ENCODE measurements at places on chromosomes 2 and 18.

GRCh38 chr2:137950238-137950637, 14.0 kb upstream of the HNMT start:
- H3K36me3 ChIP-seq: no peaks in the 10 kb centered on the region
- H3K4me1 ChIP-seq: peaks cover 2% of the 10 kb centered on the region
- H3K4me3 ChIP-seq: no peak overlapping the region
- no peaks in the 10 kb centered on the region for H3K27me3 ChIP-seq
- H3K27ac ChIP-seq: no peak overlapping the region

DNA sequence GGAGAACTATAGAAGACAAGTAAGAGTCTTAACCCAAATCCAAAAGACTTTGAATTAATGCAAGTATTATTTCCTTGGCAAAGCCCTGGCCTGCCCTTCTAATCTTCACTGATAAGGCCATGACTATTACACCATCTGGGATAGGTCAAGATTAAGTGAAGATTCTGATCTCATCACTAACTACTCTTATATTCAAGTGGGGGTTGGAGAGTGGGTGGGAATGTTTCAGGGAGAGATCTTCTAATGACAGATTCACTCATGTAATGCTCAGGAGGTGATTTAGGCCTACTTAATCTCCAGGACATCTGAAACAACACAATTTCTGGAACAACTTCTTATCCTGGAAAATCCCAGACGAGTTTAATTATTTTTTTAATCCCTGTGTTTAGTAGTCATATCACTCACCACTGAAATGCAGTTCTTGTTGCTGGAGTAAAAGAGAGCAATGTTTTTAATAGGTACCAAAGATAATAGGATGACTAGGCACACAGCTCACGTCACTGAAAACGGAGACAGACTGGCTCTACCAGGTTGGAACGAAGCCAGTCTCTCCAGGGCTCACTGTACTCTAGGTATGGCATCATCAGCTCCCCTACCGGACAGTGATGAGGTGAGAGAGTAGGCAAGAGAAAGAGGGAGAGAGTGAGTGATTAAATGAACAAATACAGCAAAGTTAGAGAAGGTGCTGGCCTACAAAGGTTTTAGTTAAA, 133.1 kb downstream of the NCKAP5 start:
- no peak overlapping the region for H3K4me3 ChIP-seq
- H3K27ac ChIP-seq: no peak overlapping the region
- DNase-seq: no peak
- H3K36me3 ChIP-seq: no peaks in the 10 kb centered on the region
- H3K4me1 ChIP-seq: no peaks in the 10 kb centered on the region

DNA sequence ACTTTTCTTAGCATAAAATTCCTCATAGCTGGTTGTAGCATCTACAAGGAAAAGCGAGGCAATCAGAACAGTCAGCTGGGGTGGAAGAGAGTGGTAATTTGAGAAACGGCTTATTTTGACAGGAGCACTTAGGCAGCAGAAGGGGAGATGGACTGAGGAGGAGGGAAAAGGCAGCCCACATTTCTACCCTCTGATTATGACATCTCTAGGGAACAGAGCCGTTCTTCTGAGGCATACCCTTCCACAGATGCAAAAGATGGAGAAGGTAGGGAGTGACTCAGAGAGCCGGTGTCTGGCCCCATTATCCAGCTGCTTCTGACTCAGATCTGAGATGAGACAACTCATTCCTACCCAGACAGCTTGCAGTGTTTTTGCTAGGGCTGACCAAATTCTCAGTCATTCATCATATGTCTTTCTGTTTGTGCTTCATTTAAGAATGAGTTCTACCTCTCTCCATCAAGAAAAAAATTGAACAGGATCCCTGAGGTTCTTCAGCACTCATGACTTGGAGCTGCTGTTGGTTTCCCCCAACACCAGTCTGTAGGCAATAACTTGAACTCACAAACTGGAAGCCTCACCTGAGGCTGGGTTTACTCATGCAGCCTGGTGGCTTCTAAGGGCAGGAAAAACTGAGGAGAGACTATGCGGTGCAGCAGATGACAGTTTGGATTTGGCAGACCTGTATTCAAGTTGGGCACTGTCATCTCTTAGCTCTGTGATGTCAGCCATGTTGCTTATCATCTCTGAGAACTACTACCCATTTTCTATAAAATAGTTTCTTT, 15.9 kb upstream of the SEC11C start:
- DNase-seq: peak; percentile 27
- no peak overlapping the region for H3K27ac ChIP-seq
- H3K36me3 ChIP-seq: no peaks in the 10 kb centered on the region
- H3K27me3 ChIP-seq: peaks cover 30% of the 10 kb centered on the region
- H3K4me1 ChIP-seq: no peaks in the 10 kb centered on the region

GRCh38 chr2:25400169-25400568, 58.4 kb upstream of the DNMT3A start:
- no peak for DNase-seq
- peaks cover 28% of the 10 kb centered on the region for H3K4me1 ChIP-seq
- no peak overlapping the region for H3K27ac ChIP-seq
- no peak overlapping the region for H3K4me3 ChIP-seq

- no peak overlapping the region for H3K4me3 ChIP-seq
- H3K27me3 ChIP-seq: no peaks in the 10 kb centered on the region
- DNase-seq: no peak
- H3K36me3 ChIP-seq: peaks cover 2% of the 10 kb centered on the region
- no peak overlapping the region for H3K27ac ChIP-seq
Observed at GRCh38 chr2:42137125-42137841, 31.9 kb upstream of the EML4 start.

- peak overlapping the region; percentile 93 for H3K27ac ChIP-seq
- peaks cover 15% of the 10 kb centered on the region for H3K36me3 ChIP-seq
- no peaks in the 10 kb centered on the region for H3K27me3 ChIP-seq
- H3K4me1 ChIP-seq: peaks cover 69% of the 10 kb centered on the region
- H3K4me3 ChIP-seq: peak overlapping the region; percentile 66
- DNase-seq: peak; percentile 54
Observed at GRCh38 chr2:85999061-85999831, 106.4 kb downstream of the POLR1A start.

DNA sequence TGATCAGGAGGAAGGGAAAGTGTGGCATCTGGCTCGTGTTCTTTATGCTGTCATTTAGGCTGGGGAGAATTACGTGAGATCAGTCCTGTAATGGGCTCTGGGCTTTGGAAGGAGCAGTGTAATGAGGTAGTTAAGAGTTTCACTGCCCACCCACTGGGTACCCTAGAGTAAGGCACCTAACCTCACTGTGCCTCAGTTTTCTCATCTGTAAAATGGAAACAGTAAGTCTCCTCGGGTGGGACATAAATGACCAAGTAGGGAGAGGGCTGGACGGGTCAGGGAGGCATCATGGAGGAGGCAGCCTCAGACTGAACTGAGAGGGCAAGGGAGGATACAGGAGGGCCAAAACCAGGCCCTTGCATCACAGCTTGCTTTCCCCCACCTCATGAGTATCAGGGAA, 97.3 kb upstream of the MCFD2 start:
- peaks cover 47% of the 10 kb centered on the region for H3K36me3 ChIP-seq
- DNase-seq: no peak
- H3K4me1 ChIP-seq: no peaks in the 10 kb centered on the region
- H3K4me3 ChIP-seq: no peak overlapping the region
- no peak overlapping the region for H3K27ac ChIP-seq
- no peaks in the 10 kb centered on the region for H3K27me3 ChIP-seq

- no peak overlapping the region for H3K4me3 ChIP-seq
- no peaks in the 10 kb centered on the region for H3K27me3 ChIP-seq
- H3K4me1 ChIP-seq: no peaks in the 10 kb centered on the region
- no peak overlapping the region for H3K27ac ChIP-seq
- DNase-seq: no peak
Observed at GRCh38 chr2:67255933-67256615, 141.1 kb upstream of the ETAA1 start.

Measured in T-helper 2 cell treated with Interferon-gamma antibody and Interleukin-4, amounts not matched to agents 5 μg/mL and 100 μg/mL, for 36 hours (primary cell).